NCI-H510A treated with DMSO at 0.1 percent for 48 hours (cell line): ENCODE measurements at places on chromosomes 16 and 17.
A peak's percentile ranks its signal among the peaks of the same experiment; 100 is the strongest.

GRCh38 chr16:57053206-57053605 is 39.2 kb upstream of the CPNE2 start:
- no peak for DNase-seq

GRCh38 chr16:30697264-30698138 is 1.5 kb upstream of the SRCAP start:
- DNase-seq: no peak

GRCh38 chr17:336110-337021 is 16.2 kb downstream of the RPH3AL start:
- peak; percentile 58 for DNase-seq

DNA sequence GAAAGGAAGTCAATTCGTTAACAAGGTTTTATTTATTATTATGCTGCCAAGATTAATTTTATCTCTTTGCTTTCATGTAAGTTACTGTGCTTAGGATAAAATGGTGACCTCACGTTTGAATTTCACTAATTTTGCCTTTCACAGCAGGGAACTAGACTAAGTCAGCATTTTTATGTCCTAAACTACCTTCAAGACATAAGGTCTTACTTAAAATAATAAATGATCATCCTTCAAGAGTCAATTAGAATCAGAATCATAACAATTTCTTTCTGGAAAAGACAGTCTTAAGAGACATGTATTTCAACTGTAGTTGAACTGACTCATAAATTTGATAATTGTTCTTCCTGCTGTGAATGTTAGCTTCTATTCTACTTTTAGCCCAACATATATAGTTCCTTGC is 893.8 kb downstream of the KCNJ2 start:
- no peak for DNase-seq

DNA sequence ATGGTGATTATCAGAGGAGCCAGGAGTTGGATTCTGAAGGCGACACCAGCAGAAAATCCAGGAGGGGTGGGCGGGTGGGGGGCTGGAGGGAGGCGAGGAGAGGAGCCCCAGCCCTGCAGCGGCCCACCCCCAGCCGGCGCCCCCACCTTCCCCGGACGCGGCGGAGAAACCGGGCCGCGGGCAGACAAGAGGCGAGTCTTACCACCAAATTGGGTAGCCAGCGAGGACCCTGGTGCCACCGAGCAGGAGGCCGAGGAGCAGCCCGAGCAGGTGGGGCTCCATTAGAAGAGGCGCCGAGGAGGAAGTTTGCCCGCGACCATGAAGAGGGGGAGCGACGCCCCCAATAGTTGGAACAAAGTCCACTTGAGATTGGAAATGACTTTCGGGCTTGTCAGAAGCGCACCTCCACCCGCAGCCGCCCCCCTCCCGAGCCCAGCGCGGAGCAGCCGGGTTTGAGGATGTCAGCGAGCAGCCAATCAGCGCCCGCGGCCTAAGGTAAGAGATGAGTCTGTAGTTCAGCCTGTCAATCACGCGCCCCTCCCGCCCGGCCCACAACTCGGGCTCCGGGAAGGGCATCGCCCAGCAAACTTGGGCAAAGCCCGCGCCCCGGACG is at the start of gene WNT3:
Gene WNT3 (minus strand): TSS at position 377 of the 613 bp plus-strand sequence. CDS start 95 bp downstream, at position 282.
- DNase-seq: peak; percentile 37
